ENCODE measurements at places on chromosomes 6 and 20.

- no peak for DNase-seq
Observed at GRCh38 chr6:75156186-75156878, 49.5 kb downstream of the COL12A1 start.

DNA sequence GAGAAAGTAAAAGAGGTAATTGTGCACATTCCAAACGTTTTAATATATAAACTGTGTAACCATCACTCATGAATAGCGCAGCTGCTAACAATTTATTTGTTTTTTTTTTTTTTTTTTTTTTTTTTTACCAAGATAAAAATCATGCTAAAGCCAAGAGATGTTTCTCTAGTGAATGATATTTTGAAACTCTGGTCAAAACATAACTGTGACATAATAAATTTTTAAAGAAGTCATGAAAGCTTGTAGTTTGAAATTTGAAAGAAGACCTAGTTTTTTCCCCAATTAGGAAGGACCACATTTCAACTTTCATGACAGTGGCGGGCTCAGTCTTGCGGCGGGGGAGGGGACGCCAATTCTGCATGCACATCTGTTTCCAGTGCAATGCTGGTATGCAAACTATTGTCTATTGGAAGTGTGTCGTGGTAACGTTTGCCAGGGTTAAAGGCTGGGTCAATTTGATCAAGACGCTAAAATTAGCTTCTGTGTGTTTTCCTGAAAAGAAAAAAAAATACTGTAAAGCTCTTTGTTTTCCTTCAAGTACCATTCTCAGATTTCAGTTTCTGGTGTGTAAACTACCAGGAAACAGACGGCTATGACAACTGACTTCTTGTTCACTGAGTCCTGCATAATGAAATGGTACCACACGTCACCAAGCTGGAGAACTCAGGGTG is 211.9 kb downstream of the FOXC1 start:
- DNase-seq, result peak; percentile 62

GRCh38 chr6:104212977-104213668 is 646.6 kb downstream of the HACE1 start:
- no peak for DNase-seq

- DNase-seq, result no peak
Observed at GRCh38 chr6:28711788-28712341, 186.2 kb downstream of the GPX5 start.

GRCh38 chr6:116012471-116012949 is 48.2 kb downstream of the FRK start:
- DNase-seq, result no peak

DNA sequence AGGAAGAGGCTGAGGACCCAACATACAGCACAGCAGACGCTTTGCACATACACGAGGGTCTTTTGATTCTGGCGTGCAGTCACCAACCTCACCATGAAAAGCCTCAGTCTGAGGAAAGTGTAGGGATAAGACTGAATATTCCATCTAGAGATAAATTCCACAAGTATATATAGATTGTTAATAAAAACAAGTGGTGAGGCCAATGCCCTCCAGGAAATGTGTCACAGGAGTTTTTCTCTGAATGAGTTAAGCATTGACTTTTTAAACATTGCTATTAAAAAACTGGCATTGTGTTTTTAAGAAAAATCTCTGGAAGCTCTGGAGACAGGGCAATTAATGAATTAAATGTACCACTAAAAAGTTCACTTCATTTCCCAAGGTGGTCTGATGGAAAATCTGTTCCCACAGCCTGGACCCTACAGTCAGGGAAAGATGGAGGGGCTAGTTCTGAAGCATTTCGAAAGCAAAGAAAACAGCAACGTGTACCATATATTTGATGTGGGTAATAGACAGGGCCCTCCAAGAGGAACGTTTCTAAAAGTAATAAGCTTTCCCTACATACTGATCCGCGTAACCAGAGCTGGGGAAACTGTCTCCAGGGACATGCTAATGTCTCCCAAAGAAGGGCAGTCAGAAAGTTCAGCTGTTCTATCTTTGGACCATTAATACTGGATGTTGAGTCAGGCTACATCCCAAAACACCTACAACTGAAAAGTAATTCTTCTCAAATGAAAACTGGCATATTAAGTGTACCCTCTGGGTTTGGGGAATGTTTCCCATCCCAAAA is 301.1 kb downstream of the FOXC1 start:
- DNase-seq, result peak; percentile 40

DNA sequence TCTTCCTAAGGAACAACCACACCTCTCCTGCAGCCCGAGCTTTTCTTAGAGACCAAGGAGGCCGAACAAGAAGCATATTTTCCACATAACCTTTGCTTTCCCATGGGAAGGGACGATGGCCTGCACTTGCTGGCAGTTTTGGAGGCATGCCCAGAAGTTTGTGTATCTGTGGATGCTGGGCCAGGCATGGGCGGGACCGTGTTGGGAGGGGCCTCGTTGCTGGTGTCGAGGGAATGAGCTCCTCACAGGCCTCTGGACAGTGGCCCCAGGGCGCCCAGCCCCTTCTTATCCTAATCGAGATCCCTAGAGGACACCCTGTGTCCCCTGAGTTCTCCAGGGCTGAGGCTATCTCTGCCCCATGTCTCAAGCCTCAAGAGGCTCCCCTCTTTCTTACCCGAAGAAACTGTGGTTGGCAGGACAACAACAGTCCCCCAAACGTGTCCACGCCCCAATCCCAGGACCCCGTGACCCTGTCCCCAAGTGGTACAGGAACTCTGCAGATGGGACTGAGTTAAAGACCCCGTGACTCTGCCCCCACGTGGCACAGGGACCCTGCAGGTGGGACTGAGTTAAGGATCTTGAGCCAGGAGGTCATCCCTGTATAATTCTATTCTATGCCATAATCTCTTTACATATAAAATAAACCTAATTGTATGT is 99.5 kb upstream of the BHLHE23 start:
- peak; percentile 25 for DNase-seq

DNA sequence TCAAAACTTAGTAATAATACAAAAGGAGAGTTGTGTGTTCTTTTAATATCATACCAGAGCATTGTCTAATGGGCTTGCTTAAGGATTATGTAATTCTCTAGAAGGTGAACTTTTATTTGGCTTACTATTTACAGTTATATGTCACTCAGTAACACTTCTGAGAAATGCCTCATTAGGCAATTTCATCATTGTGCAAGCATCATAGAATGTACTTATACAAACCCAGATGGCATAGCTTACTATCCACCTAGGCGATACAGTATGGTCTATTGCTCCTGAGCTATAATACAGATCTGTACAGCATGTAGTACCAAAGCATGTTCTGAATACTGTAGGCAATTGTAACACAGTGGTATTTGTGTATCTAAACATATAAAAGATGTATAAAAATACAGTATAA is 340.1 kb downstream of the PHF3 start:
- DNase-seq, result peak; percentile 2
